Tibial artery (tissue), 4 donors: ENCODE measurements at places on chromosomes 13 and 19.
A peak's percentile ranks its signal among the peaks of the same experiment; 100 is the strongest.

GRCh38 chr13:65854431-65854830, 1375.7 kb downstream of the PCDH9 start:
- no peak overlapping the region for H3K4me3 ChIP-seq
- DNase-seq, result no peak
- H3K4me1 ChIP-seq, result no peaks in the 10 kb centered on the region
- no peaks in the 10 kb centered on the region for H3K36me3 ChIP-seq

- H3K36me3 ChIP-seq, result no peaks in the 10 kb centered on the region
- H3K27ac ChIP-seq, result peak overlapping the region; percentile 96
- H3K4me3 ChIP-seq, result no peak overlapping the region
- no peak for DNase-seq
- no peaks in the 10 kb centered on the region for H3K27me3 ChIP-seq
- peaks cover 50% of the 10 kb centered on the region for H3K4me1 ChIP-seq
Observed at GRCh38 chr19:6060600-6061375, 49.5 kb downstream of the RFX2 start.

GRCh38 chr13:101631395-101631794, 178.9 kb downstream of the ITGBL1 start:
- no peak overlapping the region for H3K27ac ChIP-seq
- no peak for DNase-seq
- H3K36me3 ChIP-seq, result no peaks in the 10 kb centered on the region
- H3K4me1 ChIP-seq, result no peaks in the 10 kb centered on the region
- no peaks in the 10 kb centered on the region for H3K27me3 ChIP-seq

- peaks cover 14% of the 10 kb centered on the region for H3K4me1 ChIP-seq
- H3K4me3 ChIP-seq, result no peak overlapping the region
- no peaks in the 10 kb centered on the region for H3K27me3 ChIP-seq
- peak overlapping the region; percentile 85 for H3K27ac ChIP-seq
Observed at GRCh38 chr13:101451641-101452040, 834 bp upstream of the ITGBL1 start.

DNA sequence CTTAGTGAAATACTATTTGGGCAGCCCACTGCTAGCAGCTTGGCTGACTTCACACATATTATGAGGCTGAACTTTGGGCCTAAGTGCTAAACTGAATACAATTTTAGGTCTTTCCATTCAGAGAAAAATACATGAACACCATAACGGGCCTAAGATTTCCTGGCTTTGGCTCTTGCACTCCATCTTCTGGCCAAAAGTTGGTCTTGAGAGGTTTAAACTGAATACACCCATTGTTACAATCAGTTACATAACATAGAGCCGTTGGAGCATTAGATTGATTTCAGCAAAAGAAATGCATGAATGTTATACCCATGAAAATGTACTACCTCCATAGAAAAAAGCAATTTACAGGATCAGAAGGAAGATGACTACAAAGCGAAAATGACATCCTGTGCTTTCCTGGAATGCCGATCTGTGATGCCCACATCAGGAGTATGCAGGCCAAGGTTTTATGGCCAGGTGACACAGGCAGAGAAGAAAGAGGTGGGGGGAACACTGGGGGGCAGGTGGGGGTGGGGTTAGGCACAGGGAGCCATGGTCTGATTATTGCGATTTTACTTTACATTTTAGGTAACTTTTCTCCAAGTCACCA, 11.1 kb upstream of the SHISA2 start:
- no peak for DNase-seq
- no peak overlapping the region for H3K4me3 ChIP-seq
- no peaks in the 10 kb centered on the region for H3K36me3 ChIP-seq

DNA sequence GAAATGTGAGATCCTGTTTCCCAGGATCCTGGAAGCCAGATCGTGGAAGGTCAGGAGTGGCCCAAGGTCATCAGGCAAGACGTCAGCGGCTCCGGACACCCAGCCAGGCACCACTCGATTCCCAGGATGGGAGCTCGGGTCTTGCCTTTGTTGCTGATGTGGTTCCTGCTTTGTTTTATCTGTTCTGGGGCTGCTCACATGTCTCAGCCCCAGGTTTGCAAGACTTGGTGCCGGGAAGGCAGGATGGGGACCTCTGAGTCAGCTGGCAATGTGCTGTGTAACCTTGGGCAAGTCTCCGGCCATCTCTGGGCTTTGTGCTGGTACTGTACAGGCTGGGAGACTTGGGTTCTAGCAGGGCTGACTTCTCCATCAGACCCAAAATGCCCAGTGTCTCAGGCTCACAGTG, 1.4 kb upstream of the FCHO1 start:
- no peak overlapping the region for H3K4me3 ChIP-seq
- no peak for DNase-seq
- H3K27me3 ChIP-seq, result peaks cover 8% of the 10 kb centered on the region
- H3K36me3 ChIP-seq, result no peaks in the 10 kb centered on the region
- no peak overlapping the region for H3K27ac ChIP-seq
- H3K4me1 ChIP-seq, result peaks cover 6% of the 10 kb centered on the region

GRCh38 chr13:36850790-36851438, 31.9 kb downstream of the RFXAP start:
- no peak overlapping the region for H3K4me3 ChIP-seq
- DNase-seq, result no peak
- no peaks in the 10 kb centered on the region for H3K27me3 ChIP-seq
- H3K27ac ChIP-seq, result no peak overlapping the region
- peaks cover 41% of the 10 kb centered on the region for H3K36me3 ChIP-seq
- no peaks in the 10 kb centered on the region for H3K4me1 ChIP-seq

DNA sequence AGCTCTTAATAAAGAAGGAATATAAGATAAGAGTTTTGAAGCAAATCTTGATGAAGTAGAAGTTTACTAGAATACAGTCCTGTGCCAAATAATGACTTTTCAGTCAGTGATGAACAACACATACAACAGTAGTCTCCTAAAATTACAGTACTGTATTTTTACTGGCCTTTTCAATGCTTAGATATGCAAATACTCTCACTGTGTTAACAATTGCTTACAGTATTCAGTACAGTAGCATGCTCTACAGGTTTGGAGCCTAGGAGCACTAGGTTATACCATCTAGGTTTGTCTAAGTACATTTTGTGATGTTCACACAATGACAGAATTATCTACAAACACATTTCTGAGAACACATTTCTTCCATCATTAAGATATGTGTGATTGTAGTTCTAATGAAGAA, 316.7 kb upstream of the KLHL1 start:
- no peaks in the 10 kb centered on the region for H3K27me3 ChIP-seq
- H3K36me3 ChIP-seq, result no peaks in the 10 kb centered on the region
- no peak overlapping the region for H3K27ac ChIP-seq
- H3K4me1 ChIP-seq, result no peaks in the 10 kb centered on the region
- H3K4me3 ChIP-seq, result no peak overlapping the region
- DNase-seq, result no peak

DNA sequence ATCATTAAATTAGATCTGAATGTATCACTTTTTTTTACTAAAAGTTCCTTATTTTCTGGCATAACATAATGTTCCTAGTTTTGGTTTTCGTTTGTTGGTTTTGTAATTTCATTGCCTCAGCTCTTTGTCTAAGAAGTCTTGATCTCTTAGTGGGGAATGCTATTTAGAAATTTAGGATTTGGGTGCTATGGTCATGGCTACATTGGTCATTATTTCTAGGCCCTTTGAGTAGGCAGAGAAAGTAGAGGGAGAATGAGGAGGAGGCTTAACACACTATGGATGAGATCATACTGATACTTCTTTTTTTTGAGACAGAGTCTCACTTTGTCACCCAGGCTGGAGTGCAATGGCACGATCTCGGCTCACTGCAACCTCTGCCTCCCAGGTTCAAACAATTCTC, 41.8 kb downstream of the PIBF1 start:
- DNase-seq, result no peak
- H3K4me3 ChIP-seq, result no peak overlapping the region
- peaks cover 13% of the 10 kb centered on the region for H3K36me3 ChIP-seq
- no peak overlapping the region for H3K27ac ChIP-seq
- no peaks in the 10 kb centered on the region for H3K27me3 ChIP-seq
- H3K4me1 ChIP-seq, result no peaks in the 10 kb centered on the region

- H3K27ac ChIP-seq, result no peak overlapping the region
- H3K4me3 ChIP-seq, result no peak overlapping the region
- DNase-seq, result no peak
- H3K4me1 ChIP-seq, result no peaks in the 10 kb centered on the region
- no peaks in the 10 kb centered on the region for H3K27me3 ChIP-seq
Observed at GRCh38 chr13:106401081-106401480, 134.4 kb downstream of the EFNB2 start.

GRCh38 chr19:48596679-48597465, 9.7 kb upstream of the SPACA4 start:
- no peak overlapping the region for H3K27ac ChIP-seq
- H3K36me3 ChIP-seq, result no peaks in the 10 kb centered on the region
- H3K4me3 ChIP-seq, result no peak overlapping the region

GRCh38 chr13:65473196-65473595, 1756.9 kb downstream of the PCDH9 start:
- H3K4me3 ChIP-seq, result no peak overlapping the region
- H3K27ac ChIP-seq, result no peak overlapping the region
- no peaks in the 10 kb centered on the region for H3K27me3 ChIP-seq
- DNase-seq, result no peak
- H3K36me3 ChIP-seq, result no peaks in the 10 kb centered on the region

- no peak for DNase-seq
- H3K36me3 ChIP-seq, result no peaks in the 10 kb centered on the region
- H3K27ac ChIP-seq, result no peak overlapping the region
- H3K27me3 ChIP-seq, result no peaks in the 10 kb centered on the region
Observed at GRCh38 chr19:2333807-2334211, 5.3 kb downstream of the SPPL2B start.

DNA sequence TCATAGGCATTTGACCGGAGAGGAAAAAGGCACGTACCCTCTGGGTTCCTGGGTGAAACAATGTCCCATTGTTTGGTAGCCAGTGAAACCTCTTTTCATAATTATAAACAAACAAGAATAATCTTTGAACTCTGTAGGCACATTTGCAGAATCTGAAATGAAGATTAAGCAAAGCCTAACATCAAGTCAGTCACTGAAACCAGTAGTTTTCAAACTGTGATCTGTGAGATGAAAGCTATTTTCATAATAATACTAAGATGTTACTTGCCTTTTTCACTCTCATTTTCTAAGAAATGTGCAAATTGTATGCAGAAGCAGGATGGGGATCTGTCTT, 105.4 kb downstream of the WDFY2 start:
- H3K27ac ChIP-seq, result no peak overlapping the region
- H3K36me3 ChIP-seq, result no peaks in the 10 kb centered on the region
- no peak for DNase-seq
- H3K4me3 ChIP-seq, result no peak overlapping the region
